ENCODE measurements at places on chromosomes 5 and 9.

GRCh38 chr5:98794001-98794400 lies 20.5 kb downstream of the RGMB start:
- DNase-seq: no peak

DNA sequence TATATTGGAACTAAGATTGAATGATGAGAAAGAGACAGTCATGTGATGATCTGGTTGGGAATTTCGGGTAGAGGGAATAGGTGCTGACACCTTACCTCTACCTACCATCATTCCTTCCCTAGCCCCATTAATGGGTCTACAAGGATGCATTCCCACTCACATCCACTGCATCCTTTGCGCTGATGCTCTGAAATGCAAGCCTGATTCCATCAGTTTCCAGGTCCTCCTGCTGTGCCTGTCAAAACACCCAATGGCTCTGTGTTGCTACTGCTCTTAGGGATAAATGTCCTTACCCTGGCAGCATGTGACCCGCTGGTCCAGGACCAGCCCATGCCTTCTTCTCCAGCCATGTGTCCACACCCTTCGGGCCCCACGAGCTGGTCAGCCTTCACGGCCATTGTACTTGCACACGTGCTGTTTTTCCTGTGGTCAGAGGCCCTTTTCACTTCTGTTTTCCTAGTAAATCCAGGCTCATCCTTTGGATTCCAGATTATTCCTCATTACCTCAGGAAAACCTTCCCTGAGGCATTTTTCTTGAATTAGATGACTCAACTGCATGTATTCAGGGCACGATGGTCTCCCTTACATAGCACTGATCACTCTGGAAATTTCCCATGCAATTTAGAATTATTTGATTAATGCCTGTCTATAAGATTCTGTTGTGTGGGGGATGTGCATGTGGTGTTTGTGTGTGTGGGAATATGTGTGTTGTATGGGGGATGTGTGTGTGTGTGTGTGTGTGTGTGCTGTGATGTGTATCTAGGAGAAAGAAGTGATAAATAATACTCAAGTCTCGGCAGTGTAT lies 185.0 kb downstream of the DIRAS2 start:
- no peak for DNase-seq

- DNase-seq: no peak
These were observed 169.2 kb downstream of the NR3C1 start for GRCh38 chr5:143234162-143234842.

DNA sequence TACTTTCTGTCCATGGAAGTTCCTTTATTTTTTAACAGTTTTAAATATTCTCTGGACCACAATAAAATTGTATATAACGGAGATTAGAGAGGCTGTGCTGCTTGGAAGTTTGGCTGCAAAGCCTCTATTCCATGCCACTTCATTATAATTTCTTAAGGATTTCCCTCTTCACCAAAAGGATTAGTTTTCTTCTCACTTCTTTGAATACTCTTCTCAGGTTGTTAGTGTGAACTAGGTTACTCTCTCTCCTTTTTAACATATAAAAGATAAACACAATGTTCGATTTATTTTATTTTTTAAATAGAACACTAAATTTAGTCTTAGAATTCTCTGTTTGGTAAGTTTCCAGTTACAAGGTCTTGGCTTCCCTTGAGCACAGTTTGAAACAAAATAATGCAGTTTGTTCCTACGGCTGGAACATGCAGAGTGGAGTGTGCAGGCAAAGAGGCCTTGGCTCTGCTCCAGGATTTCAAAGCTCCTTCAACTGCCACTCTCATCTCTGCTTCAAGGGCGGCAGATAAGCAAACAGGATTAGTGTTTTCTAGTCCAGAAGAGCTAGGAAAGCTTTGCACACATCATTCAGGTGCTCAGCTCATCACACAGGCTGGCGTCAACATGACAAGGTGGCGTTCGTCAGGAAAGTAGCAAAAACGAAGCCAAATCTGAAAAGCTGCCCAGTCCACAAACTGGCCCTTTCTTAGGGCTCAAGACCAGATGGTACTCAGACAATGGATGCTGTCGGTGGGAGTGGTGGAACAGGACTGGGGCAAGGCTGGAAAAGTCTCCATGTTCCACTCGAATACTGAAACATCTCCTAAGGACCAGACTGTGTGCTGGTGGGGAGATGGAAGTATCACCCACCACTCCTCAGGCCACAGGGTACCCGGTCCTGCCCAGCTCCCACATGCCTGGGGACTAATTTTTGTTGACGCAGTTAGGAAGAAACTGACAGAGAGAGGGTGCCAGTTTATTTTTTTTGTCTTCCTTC lies 286.6 kb downstream of the CRB2 start:
- DNase-seq: no peak

GRCh38 chr9:82423700-82424099 lies 435.1 kb downstream of the SPATA31D1 start:
- no peak for DNase-seq

- no peak for DNase-seq
These were observed 1.7 kb upstream of the PTGDS start for GRCh38 chr9:136975644-136976043.

GRCh38 chr5:16147179-16147900 lies 32.3 kb downstream of the MARCHF11 start:
- no peak for DNase-seq

DNA sequence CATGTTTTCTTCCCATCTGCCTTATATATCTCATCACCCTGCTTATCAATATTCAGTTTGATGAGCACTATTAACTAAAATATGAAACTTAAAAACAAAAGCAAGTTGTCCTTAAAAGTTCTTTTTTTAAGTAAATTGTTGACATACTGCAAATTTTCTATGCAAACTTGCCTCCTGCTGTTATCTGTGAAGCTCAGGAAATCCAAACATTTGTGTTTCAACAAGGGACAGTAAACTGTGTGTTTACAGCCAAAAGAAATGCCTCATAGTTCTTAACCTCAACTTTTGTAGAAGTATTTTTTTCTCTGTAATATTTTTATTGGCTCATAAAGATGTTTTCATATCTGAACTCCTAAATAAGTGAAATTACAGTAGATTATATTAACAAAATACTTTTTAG lies 7.7 kb upstream of the TTC23L start:
- no peak for DNase-seq

GRCh38 chr9:72497447-72498046 lies 23.9 kb upstream of the TMC1 start:
- no peak for DNase-seq

DNA sequence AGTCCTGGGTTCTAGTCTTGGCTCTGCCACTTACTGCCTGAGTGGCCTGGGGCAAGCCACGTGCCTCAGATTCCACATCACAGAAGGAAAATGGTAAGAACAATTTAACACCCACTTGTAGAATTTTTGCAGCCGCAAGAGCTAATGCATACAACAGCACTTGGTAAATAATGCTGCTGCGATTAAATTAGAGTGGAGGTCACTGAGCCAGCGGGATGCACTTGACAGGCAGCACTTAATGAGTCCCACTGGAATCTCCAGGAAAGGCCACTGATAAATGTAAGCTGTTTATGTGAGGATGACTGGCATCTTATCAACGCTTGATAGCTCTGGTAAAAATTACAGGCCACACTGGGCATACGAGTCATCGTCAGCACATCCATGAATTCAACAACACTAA lies 59.4 kb upstream of the UBTD2 start:
- no peak for DNase-seq

DNA sequence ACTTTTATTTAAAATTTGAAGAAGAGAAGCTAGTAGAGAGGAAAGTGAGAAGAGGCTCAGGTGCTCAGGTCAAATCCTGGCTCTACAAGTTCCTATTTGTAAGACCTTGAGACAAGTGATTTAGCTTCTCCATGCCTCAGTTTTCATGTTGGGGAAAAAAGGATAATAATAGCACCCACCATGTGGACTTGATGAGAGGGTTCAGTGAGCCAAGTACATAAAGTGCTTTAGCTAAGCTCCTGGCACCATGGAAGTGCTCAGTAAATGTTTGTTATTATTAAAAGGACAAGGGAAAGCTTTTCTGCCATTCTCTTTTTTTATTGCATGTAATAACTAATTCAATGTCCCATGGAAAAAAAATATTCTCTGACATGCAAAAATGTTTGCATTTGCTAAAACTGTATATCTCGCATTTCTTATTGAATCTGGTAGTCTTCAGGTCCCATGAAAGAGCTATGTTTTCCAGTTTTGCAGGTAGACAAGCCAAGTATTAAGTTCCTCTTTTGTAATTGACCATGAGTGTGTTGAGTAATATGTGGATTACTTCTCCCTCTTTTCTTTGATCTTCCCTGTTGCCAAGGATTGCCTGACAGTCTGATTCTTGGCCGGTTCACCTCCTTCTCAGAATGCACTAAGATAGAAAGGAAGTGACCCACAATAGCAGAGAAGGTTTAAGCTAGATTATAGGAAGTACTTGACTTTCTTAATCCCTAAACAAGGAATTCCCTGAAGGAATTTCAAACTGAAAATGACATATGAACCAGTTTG lies 45.6 kb upstream of the TRIM32 start:
- DNase-seq: no peak

DNA sequence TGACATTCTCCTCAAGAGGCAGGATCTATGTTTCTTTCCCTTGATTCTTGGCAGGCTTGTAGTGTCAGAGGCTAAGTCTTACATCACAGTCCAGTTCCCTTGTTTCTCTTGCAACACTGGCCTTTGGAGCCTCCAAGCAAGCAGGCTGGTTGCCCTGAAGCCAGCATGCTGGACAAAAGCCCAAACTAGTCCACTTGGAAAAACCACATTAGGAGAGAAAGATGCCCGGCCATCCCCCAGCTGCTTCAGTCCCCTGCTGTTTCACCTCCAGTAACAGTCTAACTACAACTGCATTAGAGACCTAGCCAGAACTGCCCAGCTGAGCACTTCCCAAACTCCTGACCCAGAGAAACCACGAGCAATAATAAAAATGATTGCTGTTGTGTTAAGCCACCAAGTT lies 87.6 kb downstream of the ADAMTS6 start:
- no peak for DNase-seq

DNA sequence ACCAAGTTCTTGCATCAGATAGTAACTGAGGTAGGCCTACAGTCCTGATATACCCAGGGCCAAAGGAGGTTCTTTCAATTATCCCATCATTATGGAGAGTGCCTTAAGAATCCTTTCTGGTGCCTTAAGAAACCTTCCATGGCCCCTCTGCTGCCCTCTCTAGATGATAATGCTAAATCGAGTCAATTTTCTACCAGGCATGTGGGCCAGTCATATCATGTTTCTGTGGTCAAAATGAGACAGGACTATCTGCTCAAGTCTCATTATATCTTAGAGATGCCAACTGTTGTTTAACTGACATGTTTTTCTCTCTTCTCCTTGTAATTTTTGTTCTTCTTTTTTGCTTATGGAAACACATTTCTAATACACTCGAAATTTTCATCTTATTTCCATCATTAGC lies 127.6 kb downstream of the EDIL3 start:
- DNase-seq: no peak

DNA sequence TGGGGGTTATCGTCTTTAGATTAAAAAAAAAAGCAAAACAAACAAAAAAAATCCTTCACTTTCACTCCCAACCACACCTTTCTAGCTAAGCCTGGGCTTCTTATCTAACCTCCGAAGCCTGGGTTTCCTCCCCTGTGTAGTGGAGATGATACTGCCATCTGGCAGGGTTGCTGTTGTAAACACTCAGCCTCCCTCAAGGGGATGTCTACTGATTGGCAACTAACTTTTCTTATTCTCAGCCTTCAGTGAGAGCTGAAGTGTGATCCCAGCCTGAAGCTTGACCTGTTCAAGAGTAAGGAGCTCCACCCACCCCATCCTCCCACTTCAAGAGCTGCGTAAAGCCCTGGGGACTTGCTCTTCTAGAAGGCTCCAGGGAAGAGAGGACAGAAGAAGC lies 21.5 kb upstream of the WWC1 start:
- DNase-seq: no peak

DNA sequence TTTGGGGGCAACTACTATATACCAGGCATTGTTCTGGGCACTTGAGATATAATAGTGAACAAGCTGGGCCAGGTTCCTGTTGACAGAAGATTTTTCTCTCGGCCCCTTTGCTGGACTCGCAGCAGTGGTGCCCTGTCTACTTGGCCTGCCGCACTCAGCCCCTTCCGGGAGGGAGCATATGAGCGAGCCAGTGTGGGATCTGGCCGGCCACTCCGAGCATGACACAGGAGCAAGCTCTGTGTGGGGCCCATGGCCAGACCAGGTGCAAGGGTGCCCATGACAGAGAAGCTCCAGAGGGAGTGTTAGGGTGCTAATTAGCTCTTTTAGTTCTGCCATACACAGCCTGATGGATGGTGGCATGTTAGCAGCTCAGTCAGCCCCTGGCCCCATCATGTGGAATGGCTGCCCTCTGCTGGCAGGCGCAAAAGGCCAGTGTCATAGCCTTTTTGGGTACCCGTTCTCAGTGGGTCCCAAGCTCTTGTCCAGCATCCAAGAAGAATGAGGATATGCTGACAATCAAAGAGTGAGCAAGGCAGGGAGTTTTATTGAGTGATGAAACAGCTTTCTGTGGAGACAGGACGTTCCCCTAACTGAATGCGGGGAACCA lies 9.3 kb upstream of the KIF4B start:
- no peak for DNase-seq

DNA sequence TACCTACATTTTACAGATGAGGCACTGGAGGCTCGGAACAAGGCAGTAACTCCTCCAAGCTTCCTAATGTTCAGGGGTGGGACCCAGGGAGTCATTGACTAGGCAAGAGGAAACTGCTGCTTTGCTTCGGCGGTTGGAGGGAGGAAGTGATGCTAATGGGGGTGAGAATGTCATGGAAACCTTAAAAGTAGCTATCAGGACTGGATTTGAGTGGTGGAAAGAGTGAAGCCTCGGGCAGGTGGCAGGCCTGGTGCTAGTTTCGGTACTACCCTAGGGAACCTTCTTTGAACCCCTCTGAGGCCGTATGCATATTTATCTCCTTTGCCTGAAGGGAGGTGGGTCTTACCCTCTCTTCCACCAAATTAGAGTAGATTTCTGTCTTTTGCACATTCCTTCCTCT lies 1.6 kb downstream of the BSPRY start:
- no peak for DNase-seq

- DNase-seq: no peak
These were observed 11.7 kb downstream of the DOCK2 start for GRCh38 chr5:169648725-169649310.

DNA sequence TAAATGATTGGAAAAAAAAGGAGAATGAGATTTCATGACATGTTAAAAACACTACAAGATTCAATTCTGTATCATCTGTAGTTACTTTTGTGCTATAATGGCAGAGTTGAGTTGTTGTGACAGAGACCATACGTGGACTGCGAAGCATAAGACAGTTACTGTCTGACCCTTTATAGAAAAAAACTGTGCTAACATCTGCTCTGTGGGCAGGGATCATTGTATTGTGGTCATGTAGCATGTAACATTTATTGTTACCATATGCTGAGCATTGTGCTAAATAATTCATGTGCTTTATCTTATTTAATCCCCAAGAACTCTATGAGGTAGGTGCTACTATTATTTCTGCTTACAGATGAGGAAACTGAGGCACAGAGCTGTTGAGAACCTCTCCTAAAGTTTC lies 147.3 kb upstream of the HMHB1 start:
- DNase-seq: no peak

- no peak for DNase-seq
These were observed 222.8 kb downstream of the HSPA4 start for GRCh38 chr5:133274597-133274935.
